ENCODE measurements at places on chromosomes 6 and 20.

DNA sequence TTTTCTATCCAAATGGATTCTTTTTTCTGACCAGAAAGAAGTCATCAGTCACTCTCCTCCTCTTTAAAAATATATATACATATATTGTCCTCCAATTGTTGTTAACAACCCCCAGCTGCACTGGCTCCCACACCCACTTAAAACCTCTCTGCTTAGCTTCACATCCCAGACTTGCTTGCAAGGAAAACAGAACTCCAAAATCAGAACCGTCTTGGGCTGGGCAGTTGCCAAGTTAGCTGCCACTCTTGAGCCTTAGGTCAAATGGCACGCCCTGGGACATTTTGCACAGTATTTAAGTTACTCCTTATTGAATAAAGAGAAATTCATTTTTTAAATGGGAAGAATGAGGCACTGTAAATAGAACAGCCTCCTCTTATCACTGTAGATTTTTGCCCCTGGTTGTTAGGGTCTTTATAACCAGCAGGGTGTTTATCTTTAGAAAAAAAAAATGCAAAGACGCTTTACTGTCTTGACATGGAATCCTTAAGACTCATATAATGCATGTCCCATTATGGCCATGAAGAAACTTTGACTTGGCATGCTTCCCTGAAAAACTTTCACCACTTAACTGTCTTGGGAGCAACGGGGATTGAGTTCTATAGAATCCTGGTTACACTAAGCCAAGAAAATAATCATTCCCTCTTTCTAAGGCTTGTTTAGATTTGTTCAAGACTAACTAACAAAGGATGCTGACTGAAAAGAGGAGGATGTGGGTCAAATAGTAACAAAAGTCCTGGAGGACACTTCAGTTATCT lies 204.5 kb downstream of the ISM1 start:
- no peak for DNase-seq

DNA sequence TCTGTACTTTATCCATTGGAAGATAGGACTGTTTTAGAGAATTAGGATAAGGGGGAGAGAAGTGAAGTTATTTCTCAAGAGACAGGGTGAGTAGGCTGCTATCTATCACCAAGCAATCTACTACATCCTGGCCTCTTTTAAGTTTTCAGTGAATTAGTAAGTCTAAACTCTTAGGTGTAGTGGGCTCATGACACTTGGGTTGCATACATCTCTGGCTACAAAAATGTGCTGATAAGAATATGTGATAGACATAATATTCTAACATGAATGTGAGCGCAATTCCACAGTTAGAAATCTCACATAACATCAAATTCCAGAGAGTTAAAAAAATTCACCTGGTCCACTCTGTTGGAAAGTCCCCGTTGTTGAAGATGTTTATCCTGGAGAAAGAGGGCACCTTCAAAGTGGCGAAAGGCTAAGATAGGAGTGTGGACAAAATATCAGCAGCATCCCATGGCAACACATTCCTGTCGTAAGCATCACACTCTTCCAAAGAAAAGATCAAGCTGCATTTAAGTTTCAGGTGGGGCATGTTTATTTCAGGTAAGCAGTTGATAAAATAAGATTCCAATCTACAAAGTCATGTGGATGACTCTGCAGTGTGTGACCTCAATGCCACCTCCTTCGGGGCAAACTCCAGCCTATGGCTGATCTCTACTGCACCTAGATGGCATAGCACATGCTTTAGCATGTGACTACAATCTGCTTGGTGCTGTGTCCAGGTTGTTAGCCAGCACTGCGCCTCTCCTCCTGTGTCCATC lies 111.7 kb upstream of the NEDD9 start:
- no peak for DNase-seq

GRCh38 chr20:4427940-4428586 lies 293.6 kb upstream of the PRND start:
- no peak for DNase-seq

- DNase-seq, result no peak
Measured at GRCh38 chr20:62734881-62735280, 26.2 kb downstream of the NTSR1 start.

DNA sequence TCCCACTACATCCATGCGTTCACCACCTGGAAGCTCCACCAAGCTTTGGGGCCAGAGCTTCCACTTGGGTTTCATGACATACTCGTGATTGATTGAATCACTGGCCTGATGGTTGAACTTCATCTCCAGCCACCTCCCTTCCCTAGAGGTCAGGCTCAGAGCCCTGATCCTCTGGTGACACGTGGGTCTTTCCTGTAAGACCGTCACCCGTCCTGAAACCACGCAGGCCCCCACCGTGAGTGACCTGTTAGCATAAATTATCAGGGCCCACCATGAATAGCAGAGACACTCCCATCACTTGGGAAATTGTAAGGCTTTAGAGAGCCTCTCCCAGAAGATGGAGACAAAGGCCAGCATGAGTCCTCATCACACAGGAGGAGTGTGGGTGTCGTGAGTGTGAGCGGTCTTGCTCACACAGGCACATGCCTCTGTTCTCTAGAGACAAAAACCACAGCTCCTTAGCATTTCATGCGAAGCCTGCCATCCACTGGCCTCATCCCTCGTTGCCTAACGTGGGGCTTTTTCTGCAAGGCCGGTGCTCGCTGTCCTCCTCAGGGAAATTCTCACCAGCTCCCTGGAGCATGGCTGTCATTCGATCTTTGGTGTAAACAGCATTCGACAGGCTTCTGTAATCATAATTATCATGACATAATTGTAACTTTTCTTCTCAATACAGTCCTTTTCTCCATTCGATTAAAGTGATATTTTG lies 65.1 kb upstream of the DUSP22 start:
- DNase-seq, result no peak

Measured in stimulated activated CD4-positive, alpha-beta T cell treated with anti-CD3 and anti-CD28 coated beads, Interleukin-1b, Interleukin-23, amount 100 ng/mL, for 48 hours (primary cell).